ENCODE measurements at places on chromosomes 7 and 10.

- DNase-seq: no peak
Measured at GRCh38 chr10:97553575-97554031, 19.0 kb upstream of the ANKRD2 start.

DNA sequence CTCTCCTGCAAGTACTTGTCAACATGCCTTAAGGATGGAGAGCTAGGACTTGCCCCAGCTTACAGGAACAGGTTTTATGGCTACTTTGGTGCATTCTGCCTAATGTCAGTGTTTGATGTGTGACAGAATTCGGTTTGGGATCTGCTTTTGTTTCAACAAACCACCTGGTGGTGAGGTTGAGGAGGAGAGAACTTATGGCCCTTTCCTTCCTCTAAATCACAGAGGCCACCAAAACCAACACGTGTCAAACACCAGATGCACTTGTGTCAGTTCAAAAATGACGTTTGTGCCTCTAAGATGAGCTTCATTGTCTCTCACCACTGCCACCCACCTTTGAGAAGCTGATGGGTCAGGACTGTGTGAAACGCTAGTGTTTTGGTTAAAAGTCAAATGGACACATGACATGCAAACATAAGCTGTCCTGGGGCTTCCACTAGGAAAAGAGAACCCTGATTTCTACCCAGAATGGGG is 83.9 kb downstream of the OSBPL3 start:
- no peak for DNase-seq

DNA sequence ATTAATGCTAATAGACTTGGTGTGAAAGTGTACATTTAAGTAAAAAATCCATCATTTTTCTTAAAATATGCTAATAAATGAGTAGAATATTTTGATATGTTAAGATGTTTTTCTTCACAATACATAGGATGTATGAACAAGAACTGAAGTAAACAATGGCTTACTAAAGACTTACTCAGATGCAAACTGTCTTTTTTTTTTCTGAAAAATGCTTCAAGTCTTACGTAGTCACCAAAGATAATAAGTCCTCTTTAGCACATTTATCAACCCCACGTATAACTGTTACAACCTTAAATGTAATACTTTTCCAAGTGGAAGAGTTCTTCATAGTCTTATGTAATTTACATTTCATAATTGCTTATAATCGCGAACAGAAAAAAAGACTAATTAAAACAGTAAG is 54.8 kb downstream of the MDFIC start:
- no peak for DNase-seq

GRCh38 chr10:116112232-116113231 is 160.5 kb downstream of the GFRA1 start:
- no peak for DNase-seq

- DNase-seq: no peak
Measured at GRCh38 chr7:31796375-31796774, 109.4 kb downstream of the PPP1R17 start.

All from nucleus accumbens (tissue), 56 donors.